Stimulated activated CD4-positive, alpha-beta T cell treated with anti-CD3 and anti-CD28 coated beads, TNF-alpha, amount 100 ng/mL, for 4 hours (primary cell): ENCODE measurements at places on chromosomes 7 and 10.

- no peak for DNase-seq
These were observed 187.5 kb upstream of the NFE2L3 start for GRCh38 chr7:25964483-25964991.

DNA sequence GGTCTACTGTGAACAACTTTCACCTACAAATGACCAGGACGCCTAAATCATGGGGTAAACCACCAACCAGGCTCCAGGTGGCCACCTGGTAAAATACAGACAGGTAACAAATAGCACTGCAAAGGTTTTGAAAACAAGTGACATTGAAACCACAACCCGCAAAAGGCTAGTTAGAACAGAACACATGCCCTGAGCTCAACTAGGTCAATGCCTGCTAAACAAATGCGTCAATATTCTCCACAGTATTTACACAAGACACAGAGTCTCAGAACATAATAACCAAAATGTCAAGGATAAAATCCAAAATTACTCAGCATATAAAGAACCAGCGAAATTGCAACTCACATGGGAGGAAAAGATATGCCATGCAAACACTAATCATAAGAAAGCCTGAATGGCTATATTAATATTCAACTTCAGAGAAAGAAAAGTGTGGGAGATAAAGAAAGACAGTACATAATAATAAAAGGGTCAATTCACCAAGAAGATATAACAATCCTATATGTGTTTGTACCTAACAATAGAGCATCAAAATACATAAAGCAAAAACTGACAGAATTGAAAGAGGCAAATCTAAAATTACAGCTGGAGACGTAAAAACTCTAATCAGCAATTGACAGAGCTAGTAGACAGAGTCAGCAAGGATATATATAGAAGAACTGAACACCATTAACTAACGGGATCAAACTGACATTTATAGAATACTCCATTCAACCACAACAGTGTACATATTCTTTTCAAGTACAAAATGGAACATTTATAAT, 47.6 kb downstream of the SMURF1 start:
- no peak for DNase-seq

GRCh38 chr10:17125206-17125893, 4.3 kb downstream of the CUBN start:
- DNase-seq = no peak

DNA sequence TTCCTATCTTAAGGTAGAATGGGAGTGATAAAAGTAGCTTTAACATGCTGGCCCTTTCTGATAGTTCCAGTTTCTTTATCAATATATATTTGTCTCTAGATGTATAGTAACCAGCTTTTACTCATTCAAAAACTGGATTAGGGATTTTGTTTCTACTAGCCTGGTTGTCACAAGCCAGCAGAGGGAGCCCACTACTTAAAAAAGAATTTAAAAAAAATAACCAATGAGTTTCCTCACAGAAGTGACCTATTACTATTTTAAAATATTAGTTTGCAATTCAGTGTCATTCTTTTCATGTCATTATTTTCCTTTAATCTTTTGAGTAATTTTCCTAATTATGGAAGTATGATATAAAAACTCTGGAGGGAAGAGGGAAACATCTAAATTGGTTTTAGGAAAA, 142.1 kb downstream of the PHTF2 start:
- no peak for DNase-seq

GRCh38 chr10:104127411-104127810, 5.4 kb downstream of the SFR1 start:
- DNase-seq = no peak

DNA sequence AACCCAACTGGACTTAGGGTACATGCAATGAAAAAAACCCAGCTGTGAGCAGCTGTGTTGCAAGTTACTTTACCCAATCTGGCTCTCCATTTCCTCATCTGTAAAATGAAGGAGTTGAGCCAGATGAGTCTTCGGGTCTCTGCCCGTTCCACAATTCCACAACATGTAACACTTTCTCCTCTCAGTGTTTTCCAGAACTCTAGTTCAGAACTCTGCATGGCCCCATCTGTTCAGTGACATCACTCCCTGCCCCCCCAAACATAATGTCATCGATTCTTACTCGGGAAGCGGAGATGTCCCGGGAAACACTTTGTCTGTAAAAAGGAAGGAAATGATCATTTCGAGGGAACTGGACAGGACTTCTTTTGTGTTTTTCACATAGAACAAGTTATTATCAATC, 2.5 kb downstream of the SH3PXD2A start:
- DNase-seq = no peak

- DNase-seq = no peak
These were observed 54.8 kb downstream of the EVX1 start for GRCh38 chr7:27297356-27297755.

GRCh38 chr10:31875608-31876007, 53.0 kb downstream of the ARHGAP12 start:
- no peak for DNase-seq

DNA sequence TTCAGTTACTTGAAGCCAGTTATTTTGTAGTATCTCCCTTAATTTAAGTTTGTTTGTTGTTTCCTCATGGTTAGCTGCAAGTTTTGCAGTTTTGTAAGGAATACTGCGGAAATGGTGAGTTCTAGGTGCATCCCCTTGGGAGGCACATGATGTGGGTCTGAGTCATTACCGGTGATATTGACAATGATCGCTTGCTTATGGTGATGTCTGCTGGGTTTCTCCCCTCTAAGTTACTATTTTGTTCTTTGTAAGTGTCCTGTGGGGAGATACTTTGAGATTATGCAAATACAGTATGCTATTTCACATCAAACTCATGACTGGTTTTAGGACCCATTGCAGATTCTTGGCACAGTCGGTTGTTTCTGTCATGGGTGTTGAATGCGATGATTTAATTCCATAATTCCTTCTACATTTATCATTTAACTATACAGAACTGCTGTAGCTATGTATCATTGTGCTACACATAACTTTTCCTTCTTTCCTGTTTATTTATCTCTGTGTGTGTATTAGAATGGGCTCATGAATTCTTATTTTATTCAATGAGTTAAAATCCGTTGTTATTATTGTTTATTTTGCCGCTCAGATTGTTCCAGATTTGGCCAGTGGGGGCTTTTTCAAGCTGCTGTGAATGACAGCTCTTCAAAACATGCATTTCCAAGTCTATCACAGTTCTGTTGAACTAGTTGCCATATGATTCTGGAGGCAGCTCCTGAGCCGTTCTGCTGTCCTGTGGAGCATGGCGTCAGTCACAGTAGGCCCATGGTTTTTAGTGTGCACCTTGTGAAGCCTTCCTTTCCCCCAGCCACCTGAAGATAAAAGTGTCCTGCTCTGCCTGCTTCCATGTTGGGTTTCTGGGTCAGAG, 18.4 kb downstream of the TSPAN14 start:
- DNase-seq = no peak
